ENCODE measurements at places on chromosomes 2 and 18. TPM values are rescaled to one million over a fixed set of nuclear protein-coding genes. Genes with fewer than 3 reads are reported as not detected.
A peak's percentile ranks its signal among the peaks of the same experiment; 100 is the strongest.

Gene RNF25
- 4.1 TPM for total RNA-seq

DNA sequence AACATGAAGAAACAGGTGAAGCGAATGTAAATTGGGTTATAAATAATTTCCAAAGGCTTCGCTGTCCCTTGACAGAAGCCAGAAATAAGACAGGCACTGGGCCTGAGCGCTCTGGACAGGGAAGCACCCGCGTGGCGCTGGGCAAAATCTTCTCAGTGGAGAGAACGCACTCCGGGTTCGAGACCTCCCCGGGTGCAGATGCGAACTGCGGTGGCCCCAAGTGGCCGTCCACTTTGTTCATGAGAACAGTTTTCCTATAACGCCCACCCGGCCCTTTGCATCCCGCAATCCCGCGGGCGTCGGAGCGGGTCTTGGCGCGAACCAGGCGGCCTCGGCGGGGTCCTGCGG is 651 bp upstream of the DPYSL5 start:
- H3K27me3 ChIP-seq: peaks cover 83% of the 10 kb centered on the region
- DNase-seq: no peak

- H3K27ac ChIP-seq: no peak overlapping the region
- no peak for DNase-seq
- no peak overlapping the region for H3K4me3 ChIP-seq
These were observed 40.7 kb downstream of the ATIC start for GRCh38 chr2:215352602-215353001.

Gene CAVIN2
- 5.8 TPM for total RNA-seq

Gene C2orf15
- not detected for total RNA-seq

- H3K27me3 ChIP-seq: no peaks in the 10 kb centered on the region
- no peak overlapping the region for H3K4me3 ChIP-seq
- no peak for DNase-seq
- peak overlapping the region; percentile 14 for H3K27ac ChIP-seq
These were observed 200.3 kb downstream of the PRKCE start for GRCh38 chr2:45851576-45852304.

DNA sequence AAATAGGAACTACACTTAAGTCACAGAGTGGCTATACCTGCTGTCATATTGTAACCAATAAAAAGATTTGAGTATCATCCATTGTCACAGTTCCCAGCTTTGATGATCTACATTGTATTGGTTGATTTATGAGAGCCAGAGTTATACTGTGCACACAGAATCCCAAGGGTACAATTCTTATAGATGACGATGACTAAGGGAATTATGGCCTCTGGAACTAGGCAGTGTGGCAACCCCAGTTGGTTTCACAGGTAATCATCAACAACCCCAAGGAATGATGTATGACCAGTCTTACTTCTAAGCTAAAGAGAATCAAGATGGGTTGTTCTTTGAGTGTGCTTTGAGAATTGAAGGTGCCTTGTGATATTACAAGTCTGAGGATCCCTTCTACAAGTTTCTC is 217.3 kb downstream of the ETAA1 start:
- no peaks in the 10 kb centered on the region for H3K36me3 ChIP-seq
- no peaks in the 10 kb centered on the region for H3K4me1 ChIP-seq
- H3K4me3 ChIP-seq: no peak overlapping the region

Gene PSMA8
- not detected for total RNA-seq

Gene PLGLB1
- total RNA-seq: 16.5 TPM

DNA sequence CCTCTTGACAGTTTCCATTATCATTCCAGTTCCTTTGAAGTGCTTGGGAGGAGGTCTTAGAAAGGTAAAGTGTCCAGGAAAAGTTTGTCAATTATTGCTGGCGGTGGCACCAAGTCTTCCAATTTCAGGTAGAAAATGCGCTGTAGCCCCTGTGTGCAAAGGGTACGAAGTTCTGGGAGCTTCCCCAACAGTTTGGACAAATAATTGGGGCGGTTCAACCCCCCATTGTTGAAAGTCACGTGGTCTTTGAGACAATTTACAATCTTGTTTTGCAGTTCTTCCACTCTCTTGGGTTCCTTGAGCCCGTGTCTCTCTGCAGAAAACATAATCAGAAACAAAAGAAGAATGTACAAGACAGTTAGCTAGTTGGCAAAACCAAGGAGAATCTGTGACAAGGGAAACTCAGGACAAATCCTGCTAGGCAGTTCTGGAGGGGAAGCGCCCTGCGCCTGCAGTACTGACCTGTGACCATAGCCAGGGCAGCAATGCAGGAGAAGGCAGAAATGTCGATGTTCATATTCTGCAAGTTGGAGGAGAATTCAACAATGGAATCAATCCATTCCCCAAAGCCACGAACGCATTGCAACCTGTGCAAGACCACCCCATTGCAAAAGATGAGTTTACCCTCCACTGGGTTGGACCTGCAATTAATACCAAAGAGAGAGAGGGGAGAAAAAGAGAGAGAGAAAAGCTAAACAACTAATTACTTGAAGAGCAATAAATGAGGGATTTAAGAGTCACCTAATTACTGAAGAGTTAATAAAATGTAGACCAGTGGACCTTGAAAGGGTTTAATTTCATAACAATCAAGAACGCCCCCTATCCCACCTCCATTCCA is 6.6 kb downstream of the NR4A2 start:
- H3K36me3 ChIP-seq: peaks cover 55% of the 10 kb centered on the region
- H3K27me3 ChIP-seq: no peaks in the 10 kb centered on the region
- no peak overlapping the region for H3K4me3 ChIP-seq
- DNase-seq: no peak

All from stomach (tissue), 19 donors.